ENCODE measurements at places on chromosomes 2 and 18.

DNA sequence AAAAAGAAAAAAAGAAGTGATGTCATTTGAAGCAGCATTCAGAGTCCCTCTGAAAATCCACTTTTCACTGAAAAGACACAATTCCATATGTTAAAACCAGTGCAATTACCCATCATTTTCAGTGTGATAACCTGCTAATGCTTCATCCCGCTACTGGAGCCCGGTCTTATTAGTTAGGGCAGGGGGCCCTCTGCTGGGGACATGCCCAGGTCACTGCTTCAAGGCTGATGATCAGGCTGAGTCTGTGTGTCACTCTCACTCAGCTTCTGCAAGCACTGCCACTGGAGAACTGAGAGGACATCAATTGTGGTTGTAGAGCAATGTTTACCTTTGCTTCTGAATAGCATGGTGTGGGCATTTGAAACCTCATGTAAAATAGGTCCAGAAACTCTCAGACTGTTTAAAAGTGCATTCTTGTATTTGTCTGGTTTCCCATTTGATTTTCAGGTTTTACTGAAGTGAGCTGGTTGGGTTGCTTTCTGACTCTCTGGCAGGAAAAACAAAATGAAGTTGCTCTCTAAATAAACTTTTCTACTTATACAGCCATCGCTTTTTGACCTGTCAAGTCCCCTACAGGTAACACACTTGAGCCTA, 49.2 kb upstream of the NXPH2 start:
- no peak for DNase-seq

GRCh38 chr2:80113399-80113798, 191.2 kb downstream of the LRRTM1 start:
- no peak for DNase-seq

- no peak for DNase-seq
Observed at GRCh38 chr18:46433121-46433826, 223.7 kb downstream of the LOXHD1 start.

DNA sequence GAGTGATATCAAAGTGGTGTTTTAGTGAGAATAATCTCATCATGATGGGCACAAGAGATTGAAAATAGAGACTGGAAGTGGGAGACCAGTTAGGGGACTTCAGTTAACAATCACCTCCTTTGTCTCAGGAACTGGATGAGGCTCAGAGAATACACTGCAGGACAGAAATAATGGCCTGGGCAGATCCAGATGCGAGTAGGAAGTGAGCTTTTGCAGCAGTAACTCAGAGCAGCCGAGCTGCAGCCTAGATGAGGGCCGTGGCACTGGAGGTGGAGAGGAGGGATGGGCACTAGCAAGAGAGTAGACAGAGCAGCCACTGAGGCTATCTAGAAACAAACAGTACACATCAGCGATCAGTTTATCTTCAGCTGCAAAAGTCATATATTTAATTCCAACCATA, 48.6 kb downstream of the CYB5A start:
- DNase-seq: no peak

DNA sequence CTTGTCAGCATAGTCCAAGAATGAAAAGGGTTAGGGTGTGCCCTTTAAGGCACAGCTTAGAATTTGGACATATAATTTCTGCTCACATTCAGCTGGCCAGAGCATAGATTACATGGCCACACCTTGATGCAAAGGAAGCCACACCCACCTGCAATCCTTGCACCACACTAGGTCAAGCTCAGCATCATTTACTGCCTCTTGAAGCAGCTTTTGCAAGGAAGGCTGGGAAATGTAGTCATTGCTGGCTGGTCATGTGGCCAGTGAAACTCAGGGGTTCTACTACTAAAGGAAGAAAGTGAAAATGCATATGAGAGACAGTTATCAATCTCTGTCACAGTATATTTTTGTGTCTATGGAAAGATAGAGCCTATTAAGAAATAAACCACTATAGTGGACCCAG, 159.3 kb downstream of the GFPT1 start:
- DNase-seq: no peak

GRCh38 chr18:23735021-23735464, 45.8 kb downstream of the LAMA3 start:
- no peak for DNase-seq

DNA sequence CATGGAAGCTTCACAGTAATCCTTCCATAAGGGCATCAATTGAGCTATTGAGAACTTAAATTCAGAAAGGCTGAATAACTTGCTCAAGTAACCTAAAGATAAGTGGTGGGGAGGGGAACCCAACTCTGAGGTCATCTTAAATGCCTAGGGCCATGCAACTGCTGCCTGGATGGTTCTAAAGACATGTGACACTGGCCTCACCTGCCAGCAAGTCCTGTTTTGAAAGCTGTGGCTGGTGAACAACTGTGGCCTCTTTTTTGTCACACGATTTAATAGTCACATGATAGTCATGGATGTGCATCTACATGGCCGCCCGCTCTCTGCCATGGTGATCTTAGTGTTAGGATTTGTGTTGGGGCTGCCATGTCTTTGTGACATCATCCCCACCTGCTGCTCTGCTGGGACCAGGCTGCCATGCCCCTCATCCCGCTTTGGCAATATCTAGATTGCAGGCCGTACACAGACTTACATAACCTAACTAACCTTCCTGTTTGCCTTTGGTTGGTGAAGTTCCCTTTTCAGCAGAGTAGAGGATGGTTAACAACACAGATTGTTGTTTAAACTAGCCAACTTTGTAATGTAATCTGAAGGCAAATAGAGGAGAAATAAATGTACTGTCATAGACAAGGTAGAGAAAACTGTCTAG, 177.9 kb upstream of the SH3BP4 start:
- DNase-seq: no peak

GRCh38 chr2:13585732-13586131, 869.0 kb downstream of the TRIB2 start:
- DNase-seq: no peak
